Diencephalon (tissue), 1 donor: ENCODE measurements at places on chromosomes 12 and 14. TPM values are rescaled to one million over a fixed set of nuclear protein-coding genes. Genes with fewer than 3 reads are reported as not detected.

The SERPINA3 gene
- 2.5 TPM for total RNA-seq

The RILPL2 gene
- total RNA-seq = 1.8 TPM

The DCN gene
- 39.4 TPM for total RNA-seq

The WDR20 gene
- total RNA-seq = 34.8 TPM

The BDKRB1 gene
- not detected for total RNA-seq

The PCED1B gene
- total RNA-seq = 0.46 TPM

The ABCD2 gene
- total RNA-seq = 21.0 TPM

The TAPBPL gene
- 2.8 TPM for total RNA-seq

The PROX2 gene
- total RNA-seq = not detected

The CLEC6A gene
- not detected for total RNA-seq

The NUP37 gene
- total RNA-seq = 9.2 TPM

The TCL1B gene
- not detected for total RNA-seq

The E2F7 gene
- total RNA-seq = 2.3 TPM

The MLH3 gene
- 65.0 TPM for total RNA-seq

The IGF1 gene
- 12.0 TPM for total RNA-seq

The GPR65 gene
- total RNA-seq = 0.23 TPM

The C12orf50 gene
- 0.23 TPM for total RNA-seq

The SALL2 gene
- total RNA-seq = 30.4 TPM

The MANSC1 gene
- 3.7 TPM for total RNA-seq

The KLRK1 gene
- 0.92 TPM for total RNA-seq
